CD14-positive monocyte (primary cell): ENCODE measurements at places on chromosomes 11 and 22.

DNA sequence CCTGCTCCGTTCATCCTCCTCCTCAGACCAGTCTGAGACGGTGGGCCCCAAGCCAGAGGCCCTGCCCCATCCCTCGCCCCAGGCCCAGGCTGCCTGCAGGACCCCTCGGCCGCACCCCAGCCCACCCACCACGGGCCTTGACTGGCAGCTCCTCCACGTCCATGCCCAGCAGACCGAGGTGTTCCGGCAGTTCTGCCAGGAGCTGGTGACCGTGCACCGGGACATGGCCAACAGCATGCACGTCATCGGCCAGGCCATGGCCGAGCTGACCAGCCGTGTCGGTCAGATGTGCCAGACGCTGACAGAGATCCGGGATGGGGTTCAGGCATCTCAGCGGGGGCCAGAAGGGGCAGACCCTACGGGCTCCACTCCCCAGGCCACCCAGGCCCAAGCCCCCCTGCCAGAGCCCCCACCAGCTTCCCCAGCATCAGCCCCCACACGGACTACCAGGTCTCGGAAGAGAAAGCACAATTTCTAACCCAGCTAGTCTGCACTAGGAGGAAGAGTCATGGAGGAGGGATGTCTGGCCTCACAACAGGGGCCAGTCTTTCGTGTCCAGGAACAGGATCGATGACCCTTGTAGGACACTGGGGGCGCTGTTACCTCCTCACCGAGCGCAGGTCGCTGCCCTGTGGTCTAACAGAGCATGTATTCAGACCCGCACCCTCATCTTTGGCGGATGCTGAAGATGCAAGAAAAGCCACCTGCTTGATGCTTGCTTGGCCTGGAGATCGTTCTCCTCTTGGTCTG is 66.3 kb downstream of the PRDM11 start:
- DNase-seq = no peak

GRCh38 chr11:65932558-65932919 is 12.7 kb upstream of the TSGA10IP start:
- no peak for DNase-seq

GRCh38 chr22:49994361-49995040 is 18.1 kb downstream of the IL17REL start:
- no peak for DNase-seq

DNA sequence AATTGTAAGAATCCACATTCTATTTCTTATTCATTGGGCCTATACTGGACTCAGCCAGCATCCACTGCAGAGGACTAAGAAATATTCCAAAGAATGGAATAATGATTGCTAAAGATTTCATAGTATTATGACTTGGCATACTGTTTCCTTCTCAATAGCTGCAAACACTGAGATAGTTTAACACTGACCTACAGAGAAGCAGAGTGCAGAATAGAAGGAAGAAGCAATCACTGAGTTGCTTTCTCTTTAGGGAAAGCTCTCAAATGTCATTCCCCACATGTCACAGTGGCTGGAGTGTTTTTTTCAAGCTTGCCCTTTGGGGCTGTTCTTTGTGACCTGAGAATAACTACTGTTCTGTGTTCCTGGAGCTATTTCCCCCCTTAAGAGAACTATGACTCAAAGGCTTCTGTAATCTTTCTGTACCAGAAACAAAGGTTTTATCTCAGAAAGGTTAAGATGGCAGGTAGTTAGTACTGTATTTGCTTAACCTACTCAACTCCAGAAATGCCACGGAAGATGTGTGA is 243.6 kb upstream of the LUZP2 start:
- no peak for DNase-seq

DNA sequence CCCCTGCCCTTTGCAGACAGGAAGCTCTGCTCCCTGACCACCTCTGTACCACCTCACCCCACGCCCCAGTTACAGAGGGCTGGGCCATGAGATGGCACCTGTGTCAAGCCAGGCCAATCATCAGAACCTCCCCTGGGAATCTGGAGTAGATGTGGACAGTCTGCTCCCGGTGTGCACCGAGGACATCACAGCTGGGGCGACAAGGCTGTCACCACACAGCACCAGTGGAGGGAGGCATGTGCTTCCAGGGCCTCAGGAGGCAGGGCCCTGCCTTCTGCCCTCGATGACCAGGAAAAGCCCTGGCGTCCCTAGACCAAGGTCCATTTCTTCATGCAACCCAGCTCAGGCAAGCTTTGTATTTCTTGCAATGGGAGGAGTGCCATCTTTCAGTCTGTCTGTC is 309.5 kb downstream of the CTTN start:
- DNase-seq = no peak

DNA sequence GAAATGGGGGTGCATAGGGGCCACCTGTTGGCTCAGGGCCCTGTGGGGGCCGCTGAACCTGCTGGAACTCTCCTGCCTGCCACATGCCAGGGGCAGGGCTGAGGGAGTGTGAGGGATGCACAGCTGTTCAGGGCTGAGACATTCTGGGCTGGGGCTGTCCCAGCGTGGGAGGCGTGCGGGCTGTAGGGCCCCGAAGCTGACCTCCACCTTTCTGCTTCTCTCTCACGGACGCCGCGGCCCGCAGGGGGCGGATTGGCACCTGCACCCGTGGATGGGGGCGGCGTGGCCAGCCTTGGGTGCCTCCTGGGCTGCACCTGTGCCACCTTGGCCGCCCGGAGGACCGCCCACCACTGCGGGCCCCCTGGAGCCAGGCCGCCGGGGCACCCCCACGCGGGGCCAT is 4.1 kb downstream of the CCDC188 start:
- DNase-seq = no peak

GRCh38 chr22:48177631-48178030 is 1415.2 kb downstream of the TBC1D22A start:
- DNase-seq = no peak

DNA sequence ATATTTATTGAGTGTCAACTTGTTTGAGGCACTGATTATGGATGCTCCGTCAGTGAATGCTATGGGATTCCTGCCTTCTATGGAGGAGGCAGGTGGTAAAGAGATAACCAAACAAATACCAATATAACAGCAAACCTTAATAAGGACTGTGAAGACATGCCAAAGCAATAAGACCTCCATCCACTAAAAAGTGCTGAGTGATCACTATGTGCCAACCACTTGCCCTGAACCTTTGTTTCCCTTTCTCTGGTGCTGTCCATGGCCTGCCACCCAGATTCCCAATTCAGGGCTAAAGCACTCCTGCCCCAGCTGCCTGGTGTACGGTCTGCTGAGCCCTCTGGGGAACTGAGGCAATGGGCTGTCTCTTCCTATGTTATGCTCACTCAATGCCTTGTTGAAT is 1074.9 kb downstream of the OPCML start:
- DNase-seq = no peak

GRCh38 chr11:25562417-25562816 is 769.5 kb upstream of the ANO3 start:
- no peak for DNase-seq

- DNase-seq = no peak
Measured at GRCh38 chr22:24093855-24094254, 82.8 kb downstream of the CABIN1 start.

DNA sequence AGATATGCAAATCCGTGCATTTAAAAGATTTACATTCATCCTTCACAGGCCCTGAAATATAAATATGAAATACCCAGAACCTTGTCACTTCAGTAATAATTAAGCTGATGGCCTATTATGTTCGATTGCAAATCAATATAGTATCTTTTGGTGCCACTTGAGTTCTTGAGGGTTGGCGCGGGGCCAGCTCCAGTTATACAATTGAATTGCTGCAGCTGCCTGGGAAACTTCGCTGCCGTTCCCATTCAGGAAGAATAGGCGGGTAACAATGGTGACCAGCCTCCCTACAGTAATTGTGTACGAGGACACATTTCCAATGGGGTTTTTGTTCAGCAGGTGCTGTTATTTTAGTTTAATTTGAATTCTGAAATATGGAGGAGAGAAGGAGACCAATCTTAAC is 451.2 kb downstream of the INSC start:
- no peak for DNase-seq

DNA sequence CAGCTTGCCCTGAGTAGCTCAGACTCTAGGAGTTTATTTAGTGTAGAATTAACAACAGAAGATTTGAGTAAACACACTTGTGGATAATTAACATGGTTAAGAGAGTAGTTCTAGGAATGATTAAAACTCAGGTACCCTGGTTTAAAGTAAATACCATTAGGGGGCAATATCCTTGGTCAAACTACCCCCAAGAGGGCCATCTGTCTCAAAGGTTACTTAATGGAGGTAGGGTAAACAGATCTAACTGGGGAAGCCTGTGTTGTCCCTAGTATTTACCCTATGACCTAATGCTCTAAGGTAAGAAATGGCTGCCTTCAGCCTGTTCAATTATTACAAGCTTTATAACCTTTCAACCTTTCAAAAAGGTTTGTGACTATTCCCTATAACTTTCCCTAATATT is 10.6 kb upstream of the GLYATL1 start:
- no peak for DNase-seq

- no peak for DNase-seq
Measured at GRCh38 chr22:28016781-28017557, 97.9 kb upstream of the PITPNB start.

- DNase-seq = peak; percentile 33
Measured at GRCh38 chr22:17483688-17484372, 79.5 kb upstream of the SLC25A18 start.

DNA sequence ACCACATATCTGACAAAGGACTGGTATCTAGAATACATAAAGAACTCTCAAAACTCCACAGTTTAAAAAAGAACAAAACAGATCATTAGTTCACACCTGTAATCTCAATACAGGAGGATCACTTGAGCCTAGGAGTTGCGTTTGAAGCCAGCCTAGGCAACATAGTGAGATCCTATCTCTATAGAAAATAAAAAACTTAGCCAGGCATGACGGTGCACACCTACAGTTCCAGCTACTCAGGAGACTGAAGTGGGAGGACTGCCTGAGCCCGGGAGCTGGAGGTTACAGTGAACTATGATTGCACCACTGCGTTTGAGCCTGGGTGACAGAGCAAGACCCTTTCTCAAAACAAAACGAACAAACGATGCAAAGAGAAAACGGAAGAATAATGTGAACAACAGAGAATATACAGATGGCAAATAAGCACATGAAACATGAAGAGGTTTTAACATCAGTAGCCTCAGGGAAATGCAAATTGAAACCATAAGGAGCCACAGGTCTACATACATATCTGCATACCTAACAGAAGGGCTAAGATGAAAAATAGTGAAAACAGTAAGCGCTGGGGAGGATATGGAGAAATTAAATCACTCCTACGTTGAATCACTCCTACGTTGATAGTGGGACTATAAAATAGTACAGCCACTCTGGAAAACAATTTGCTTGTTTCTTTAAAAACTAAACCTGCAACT is 70.7 kb downstream of the DGCR2 start:
- no peak for DNase-seq

DNA sequence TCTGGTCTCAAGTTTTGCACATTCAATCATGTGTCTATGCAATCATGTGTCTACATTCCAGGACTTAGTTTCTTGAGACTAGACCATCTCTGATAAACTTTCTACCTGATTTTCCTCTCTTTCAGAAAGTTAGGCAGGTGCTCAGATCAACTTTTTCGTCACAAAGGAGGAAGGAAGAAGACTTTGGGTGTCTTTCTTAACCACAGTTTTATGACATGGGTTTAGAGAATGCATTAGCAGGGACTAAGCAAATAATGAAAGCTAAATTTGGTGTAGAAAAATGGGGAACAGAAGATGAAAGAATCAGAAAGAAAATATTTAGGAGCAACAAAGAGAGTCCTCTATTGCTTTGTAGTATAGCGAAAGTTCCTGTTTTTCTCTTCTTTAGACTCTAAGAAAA is 7.7 kb upstream of the GLYATL1B start:
- DNase-seq = no peak

DNA sequence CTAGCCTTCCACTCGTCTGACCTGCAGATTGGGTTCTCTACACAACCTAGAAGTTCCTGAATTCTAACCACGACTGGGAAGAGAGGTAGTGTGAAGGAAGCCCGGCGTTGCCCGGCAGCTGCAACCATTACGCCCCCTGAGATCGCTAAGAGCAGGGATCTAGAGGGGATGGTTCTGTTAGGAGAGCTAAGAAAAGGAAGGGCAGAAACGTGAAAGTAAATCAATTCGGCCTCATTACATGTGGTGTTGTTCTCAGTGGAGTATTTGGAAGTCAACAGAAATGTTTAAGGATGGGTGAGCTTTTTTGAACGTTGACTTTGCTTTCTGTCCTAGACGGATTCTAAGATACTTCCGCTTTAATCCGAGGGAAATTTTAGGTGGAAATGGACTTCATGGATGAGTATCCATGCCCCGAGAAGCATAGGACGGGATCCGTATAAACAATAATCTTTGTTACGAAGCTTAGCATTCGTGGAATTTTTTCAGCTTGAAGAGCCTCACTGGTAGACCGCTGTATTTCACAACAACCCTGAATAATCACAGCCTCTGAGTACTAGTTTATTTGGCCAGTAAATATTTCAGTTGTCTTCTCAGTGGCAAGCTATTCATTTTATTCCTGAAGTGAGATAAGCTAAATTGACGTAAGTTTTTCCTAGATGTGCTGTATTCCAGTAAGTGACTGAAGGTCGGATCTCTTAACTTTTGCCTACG is 629 bp downstream of the ATP5MG start:
- DNase-seq = no peak

DNA sequence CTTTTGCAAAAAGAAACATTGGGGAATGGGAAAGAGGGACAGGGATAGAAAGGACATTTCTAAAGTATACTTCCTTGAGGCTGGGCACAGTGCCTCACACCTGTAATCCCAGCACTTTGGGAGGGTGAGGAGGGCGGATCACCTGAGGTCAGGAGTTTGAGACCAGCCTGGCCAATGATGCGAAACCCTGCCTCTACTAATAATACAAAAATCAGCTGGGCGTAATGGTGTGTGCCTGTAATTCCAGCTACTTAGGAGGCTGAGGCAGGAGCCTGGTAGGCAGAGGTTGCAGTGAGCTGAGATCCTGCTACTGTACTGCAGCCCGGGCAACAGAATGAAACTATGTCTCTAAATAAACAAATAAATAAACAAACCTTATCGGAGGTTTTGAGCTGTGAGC is 16.3 kb upstream of the TEF start:
- no peak for DNase-seq

GRCh38 chr22:47547239-47547661 is 784.8 kb downstream of the TBC1D22A start:
- DNase-seq = no peak

DNA sequence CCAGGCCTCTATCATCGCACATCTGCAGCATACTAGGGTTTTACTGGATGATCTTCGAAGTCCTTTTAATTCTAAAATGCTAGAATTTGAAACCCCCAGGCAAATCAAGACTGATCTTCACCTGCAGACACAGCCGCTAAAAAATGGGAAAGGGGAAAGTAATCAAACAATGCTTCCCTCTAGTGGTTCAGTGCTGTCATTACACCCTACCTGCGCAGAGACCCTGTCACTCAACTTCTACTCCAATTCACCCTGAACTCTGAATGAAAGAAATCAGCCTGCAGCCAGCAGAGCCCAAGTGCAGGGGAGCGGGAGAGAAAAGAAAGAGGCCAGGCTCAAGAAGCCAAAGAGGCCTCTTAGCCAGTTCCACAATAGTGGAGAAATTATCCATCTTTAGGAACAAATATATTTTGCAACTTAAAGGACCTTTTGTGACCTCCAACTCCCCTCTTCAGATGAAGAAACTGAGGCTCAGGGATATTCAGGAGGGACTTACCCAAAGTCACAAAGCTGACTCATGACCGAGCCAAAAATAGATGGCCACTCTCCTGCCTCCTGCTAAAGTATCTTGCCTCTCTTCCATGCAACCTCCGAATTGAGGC is 33.0 kb downstream of the SERGEF start:
- peak; percentile 34 for DNase-seq
